ENCODE measurements at places on chromosomes 2 and 18.

DNA sequence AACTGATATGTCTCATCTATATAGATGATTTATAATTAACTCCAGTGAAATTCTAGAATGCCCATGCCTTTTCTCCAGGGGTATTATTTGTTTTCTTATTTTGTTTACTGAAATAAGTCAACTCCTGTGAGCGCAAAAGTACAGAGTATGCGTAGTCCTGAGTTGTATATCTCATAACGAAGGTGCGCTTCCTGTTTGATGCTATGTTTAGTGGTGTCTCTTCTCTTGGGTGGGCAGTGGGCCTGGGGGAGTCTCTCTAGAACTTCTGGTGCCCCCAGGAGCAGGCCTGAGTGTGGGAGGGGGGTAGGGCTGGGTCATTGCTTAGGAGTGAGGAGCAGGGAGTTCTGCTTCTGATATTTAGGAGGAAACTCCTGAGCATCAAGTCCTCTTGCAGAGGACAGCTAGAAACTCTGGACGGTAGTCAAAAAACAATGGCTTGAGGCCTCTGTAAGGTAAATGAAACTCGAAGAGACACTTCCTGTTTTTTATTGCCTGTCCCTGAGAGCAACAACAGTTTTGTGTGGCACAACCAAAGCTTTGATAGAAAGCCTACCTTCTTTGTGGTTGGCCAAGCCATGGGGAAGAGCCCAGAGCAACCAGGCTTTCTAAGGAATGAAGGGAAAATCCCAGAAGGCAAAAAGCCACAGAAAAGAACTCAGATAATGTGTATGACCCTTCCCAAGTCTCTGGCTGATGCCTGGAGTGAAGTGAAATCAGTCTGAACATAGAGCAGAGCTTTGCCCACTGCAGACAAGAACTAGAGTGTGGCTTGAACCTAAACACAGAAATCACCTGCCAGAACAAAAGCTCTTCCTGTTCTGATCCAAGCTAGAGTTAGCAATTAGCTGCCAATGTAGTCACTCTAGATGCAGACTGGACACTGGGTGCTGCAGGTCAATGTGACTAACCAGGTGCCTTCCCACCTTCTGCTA, 8.5 kb upstream of the SP140L start:
- DNase-seq, result no peak
- no peaks in the 10 kb centered on the region for H3K36me3 ChIP-seq
- H3K4me3 ChIP-seq, result no peak overlapping the region
- H3K4me1 ChIP-seq, result no peaks in the 10 kb centered on the region

GRCh38 chr2:231960810-231961348, 634 bp upstream of the DIS3L2 start:
- H3K36me3 ChIP-seq, result no peaks in the 10 kb centered on the region
- no peaks in the 10 kb centered on the region for H3K27me3 ChIP-seq
- H3K4me1 ChIP-seq, result peaks cover 5% of the 10 kb centered on the region
- DNase-seq, result no peak

DNA sequence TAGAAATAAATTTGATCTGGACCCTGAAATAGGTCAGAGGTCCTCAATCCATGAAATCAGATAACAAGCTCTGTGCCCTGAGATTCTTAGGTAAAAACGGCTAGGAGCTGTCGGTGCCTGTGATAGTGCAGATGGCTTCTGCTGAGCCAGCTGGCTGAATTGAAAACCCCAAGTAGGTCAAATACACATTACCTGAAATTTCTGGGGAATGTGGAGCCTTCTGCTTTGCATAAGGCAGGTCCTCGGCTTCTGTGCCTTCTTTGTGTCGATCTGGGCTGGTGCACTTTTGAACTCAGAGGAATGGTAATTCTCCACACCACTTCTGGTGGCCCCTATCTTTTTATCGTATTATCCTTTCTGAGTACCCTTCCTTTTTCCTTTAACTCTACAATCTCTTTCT, 66.6 kb downstream of the CNTNAP5 start:
- H3K27ac ChIP-seq, result no peak overlapping the region
- H3K27me3 ChIP-seq, result no peaks in the 10 kb centered on the region
- H3K36me3 ChIP-seq, result no peaks in the 10 kb centered on the region
- H3K4me1 ChIP-seq, result no peaks in the 10 kb centered on the region
- DNase-seq, result no peak
- no peak overlapping the region for H3K4me3 ChIP-seq

DNA sequence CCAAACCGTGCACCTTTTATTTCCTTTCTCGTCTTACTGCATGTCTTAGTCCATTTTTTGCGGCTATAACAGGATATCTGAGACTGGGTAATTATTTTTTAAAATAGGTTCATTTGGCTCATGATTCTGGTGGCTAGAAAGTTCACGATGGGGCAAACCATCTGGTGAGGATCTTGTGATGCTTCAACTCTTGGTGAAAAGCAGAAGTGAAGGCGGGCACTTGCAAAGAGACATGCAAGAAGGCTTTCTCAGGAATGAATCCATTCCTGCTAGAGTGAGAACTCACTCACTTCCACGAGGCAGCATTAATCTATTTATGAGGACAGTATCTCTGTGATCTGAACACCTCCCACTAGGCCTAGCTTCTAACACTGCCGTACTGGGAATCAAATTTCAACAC, 327.1 kb upstream of the RBMS1 start:
- no peaks in the 10 kb centered on the region for H3K4me1 ChIP-seq
- DNase-seq, result no peak
- H3K27ac ChIP-seq, result no peak overlapping the region
- H3K4me3 ChIP-seq, result no peak overlapping the region
- no peaks in the 10 kb centered on the region for H3K36me3 ChIP-seq

- H3K27ac ChIP-seq, result peak overlapping the region; percentile 30
- H3K36me3 ChIP-seq, result no peaks in the 10 kb centered on the region
- H3K27me3 ChIP-seq, result no peaks in the 10 kb centered on the region
These were observed 38.7 kb downstream of the MTCL1 start for GRCh38 chr18:8744038-8744437.

DNA sequence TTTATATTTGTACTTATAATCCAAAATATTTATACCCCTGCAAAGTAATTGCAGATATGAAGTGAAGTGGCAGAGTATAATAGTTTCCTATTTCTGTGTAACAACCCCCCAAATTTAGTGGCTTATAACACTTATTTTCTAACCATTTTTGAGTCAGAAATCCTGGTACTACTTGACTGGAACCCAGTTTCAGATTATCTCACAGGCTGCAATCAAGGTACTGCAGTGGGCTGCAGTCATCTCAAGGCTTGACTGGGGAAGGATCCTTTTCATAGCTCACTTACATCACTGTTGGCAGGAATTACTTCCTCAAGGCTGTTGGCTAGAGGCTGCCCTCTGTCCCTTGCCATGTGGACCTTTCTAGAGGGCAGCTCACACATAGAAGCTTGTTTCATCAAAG, 558.2 kb upstream of the PKDCC start:
- no peak overlapping the region for H3K4me3 ChIP-seq
- no peaks in the 10 kb centered on the region for H3K4me1 ChIP-seq
- no peak overlapping the region for H3K27ac ChIP-seq
- no peak for DNase-seq
- no peaks in the 10 kb centered on the region for H3K27me3 ChIP-seq

DNA sequence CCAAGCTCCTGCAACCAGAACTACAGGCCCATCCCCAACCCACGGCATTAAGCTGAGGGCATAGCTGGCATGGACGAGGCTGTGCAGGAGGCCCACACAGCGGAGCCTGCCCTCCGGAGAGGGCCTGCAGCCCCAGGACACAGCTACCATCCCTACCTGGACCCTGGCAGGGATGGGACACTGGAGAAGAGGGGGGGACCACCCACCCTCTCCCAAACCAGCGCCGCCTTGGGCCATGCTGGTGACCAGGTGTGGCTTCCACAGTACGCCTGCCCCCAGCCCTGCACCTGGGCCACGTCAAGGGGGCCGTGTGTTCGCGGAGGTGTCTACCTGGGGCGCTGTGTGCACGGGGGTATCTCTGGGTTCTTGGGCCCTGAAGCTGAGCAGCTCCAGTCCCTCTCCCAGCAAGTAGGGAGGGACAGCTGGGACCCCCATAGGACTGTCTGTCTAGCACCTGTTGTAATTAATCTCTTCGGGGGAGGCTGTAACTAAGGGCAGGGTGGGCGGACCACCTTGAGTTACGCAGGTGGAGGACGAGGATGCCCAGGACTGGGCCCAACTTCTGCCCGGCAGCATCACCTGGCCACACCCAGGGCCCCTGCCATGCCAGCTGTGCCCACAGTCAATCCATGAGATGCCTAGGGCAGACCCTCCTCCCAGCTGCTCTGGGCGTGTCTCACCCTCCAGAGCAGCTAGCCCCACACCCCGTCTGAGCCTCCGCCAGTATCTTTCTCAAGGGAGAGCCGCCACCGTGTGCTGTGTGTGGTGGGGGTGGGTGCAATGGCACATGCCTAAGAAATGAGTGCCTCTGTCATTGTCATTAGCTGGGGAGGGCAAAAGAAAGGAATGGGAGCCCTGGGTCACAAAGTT, 18.3 kb downstream of the HS6ST1 start:
- no peaks in the 10 kb centered on the region for H3K36me3 ChIP-seq
- peaks cover 3% of the 10 kb centered on the region for H3K4me1 ChIP-seq
- no peak for DNase-seq
- H3K27ac ChIP-seq, result no peak overlapping the region
- H3K4me3 ChIP-seq, result no peak overlapping the region
- H3K27me3 ChIP-seq, result no peaks in the 10 kb centered on the region

GRCh38 chr2:138522556-138522955, 21.0 kb downstream of the SPOPL start:
- no peak overlapping the region for H3K27ac ChIP-seq
- no peak overlapping the region for H3K4me3 ChIP-seq
- H3K27me3 ChIP-seq, result no peaks in the 10 kb centered on the region
- no peaks in the 10 kb centered on the region for H3K36me3 ChIP-seq
- no peaks in the 10 kb centered on the region for H3K4me1 ChIP-seq

- no peaks in the 10 kb centered on the region for H3K4me1 ChIP-seq
- no peak overlapping the region for H3K4me3 ChIP-seq
- no peak overlapping the region for H3K27ac ChIP-seq
- H3K36me3 ChIP-seq, result no peaks in the 10 kb centered on the region
- no peak for DNase-seq
These were observed 852 bp upstream of the KCNH7 start for GRCh38 chr2:162839419-162839818.

DNA sequence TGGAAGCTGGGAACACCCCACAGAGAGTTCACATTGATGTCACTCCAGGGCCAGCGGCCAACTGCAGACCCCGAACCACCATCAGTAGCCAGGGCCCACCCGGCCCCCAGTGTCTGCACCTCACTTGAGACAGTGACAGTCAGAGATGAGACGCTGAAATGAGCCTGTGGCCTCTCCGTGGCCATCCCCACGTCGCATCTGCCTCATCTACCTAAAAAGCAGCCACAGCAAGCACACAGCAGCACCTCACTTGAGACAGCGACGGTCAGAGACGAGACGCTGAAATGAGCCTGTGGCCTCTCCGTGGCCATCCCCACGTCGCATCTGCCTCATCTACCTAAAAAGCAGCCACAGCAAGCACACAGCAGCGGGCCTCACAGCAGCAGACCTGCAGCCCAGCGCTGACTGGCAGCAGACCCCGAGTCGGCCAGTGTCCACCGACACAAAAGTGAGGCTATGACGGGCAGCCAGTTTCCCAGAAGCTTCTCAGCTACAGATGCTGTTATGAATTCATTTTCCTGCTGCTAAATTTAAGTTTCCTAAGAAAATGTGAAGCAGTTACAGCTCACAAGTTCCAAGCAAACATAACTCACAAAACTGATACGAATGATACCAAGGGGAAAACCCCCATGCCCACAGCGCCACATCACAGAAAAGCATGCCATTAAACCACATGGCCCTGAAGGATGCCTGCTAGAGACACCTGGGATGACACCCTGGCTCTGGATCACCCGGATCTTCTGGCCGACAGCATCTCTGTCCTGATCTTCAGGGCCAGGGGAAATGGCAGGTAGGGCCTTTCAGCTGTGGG, 27.7 kb downstream of the SNORC start:
- H3K4me1 ChIP-seq, result peaks cover 15% of the 10 kb centered on the region
- no peaks in the 10 kb centered on the region for H3K27me3 ChIP-seq
- H3K4me3 ChIP-seq, result no peak overlapping the region
- H3K36me3 ChIP-seq, result no peaks in the 10 kb centered on the region
- no peak for DNase-seq
- no peak overlapping the region for H3K27ac ChIP-seq

DNA sequence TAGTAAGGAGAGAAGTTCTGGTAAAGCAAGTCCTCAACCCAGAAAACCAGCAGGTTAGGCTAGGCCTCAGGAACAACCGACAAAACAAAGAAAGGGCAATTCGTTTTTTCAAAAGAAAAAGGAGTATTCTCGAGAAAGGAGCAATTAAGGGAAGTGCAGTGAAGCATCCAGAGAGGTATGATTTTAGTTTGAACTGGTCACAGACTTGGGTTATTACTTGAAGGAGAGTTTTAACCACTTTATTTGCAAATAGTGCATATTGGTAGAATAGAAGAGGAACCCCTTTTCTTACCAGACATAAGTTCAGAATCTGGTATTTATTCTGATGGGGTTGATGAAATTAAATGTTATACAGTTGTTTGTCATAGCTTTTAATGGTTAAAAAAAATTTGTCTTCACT, 110.0 kb upstream of the GCFC2 start:
- DNase-seq, result no peak
- no peaks in the 10 kb centered on the region for H3K27me3 ChIP-seq
- H3K36me3 ChIP-seq, result no peaks in the 10 kb centered on the region
- H3K27ac ChIP-seq, result no peak overlapping the region

DNA sequence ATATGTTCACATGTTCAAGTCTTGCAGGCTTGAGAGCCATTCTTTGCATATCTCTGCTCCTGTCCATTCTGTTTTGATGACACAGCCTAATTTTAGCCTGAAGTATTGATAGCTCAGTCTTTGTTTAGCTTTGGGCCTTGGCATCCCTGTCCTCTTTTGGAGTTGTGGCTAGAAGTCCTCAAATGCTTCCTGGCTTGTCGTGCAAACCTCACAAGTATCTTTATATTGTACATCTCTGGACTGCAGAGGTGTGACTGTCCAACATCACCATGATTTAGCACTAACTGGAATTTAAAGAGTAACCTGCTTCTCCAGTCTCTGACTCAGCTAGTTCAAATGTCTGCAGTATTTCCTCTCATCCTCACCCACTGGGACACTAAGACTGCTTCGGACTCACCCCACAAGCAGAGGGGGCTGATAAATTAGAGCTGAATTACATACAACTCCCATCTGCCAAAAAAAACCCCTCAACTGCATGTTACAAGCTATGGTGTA, 11.7 kb downstream of the PFN4 start:
- no peaks in the 10 kb centered on the region for H3K4me1 ChIP-seq
- no peak overlapping the region for H3K27ac ChIP-seq
- peaks cover 2% of the 10 kb centered on the region for H3K27me3 ChIP-seq
- H3K36me3 ChIP-seq, result no peaks in the 10 kb centered on the region
- DNase-seq, result no peak
- H3K4me3 ChIP-seq, result no peak overlapping the region

Data from endothelial cell of umbilical vein (primary cell).